ENCODE measurements at places on chromosomes 6 and 20.
A peak's percentile ranks its signal among the peaks of the same experiment; 100 is the strongest.

DNA sequence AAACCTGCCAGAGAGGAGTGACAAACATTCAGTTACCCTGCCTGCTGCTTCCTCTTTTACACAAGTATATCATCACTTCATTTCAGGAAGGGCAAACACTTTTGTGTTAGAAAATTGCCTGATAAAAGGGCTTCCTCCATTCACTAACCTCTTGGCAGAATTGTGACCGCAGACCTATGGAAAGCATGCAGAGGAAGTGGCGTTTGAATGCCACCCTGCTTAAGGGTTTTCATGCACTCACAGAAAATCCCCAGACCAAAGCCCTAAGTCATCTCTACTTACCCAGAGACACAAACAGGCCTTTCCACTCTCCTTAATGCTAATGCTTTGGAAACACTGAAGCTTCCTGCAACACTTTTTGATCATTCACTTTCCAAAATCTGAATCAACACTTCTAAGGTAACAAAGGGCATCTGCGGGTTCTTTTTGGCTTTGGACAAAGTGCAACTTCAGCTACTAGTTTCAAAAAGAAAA lies 22.1 kb upstream of the RALGAPA2 start:
- ATAC-seq = peak; percentile 55

- ATAC-seq = peak; percentile 83
Observed at GRCh38 chr20:4726710-4727397, 5.1 kb downstream of the PRND start.

- ATAC-seq = no peak
Observed at GRCh38 chr20:9506964-9507369, 7.4 kb upstream of the LAMP5 start.

DNA sequence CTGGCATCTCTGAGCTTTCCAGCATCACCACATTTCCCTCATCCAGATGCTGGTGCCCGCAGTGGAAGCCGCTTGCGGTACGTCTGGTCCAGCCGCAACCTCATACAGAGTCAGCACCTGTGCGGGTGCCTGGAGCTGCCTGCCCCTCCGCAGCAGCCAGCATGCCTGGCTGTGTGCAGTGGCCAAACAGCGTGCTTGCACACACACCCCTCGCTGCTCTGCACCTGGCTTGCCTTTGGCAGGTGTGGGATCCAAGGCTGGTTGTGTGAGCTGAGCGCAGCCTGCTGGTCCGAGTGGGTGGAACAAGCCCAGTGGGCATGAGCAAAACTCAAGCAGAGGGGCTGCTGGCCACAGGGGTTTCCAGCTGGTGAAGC lies 3.1 kb upstream of the HINT3 start:
- ATAC-seq = no peak

GRCh38 chr6:169831450-169832246 lies 80.2 kb downstream of the ERMARD start:
- ATAC-seq = peak; percentile 45

DNA sequence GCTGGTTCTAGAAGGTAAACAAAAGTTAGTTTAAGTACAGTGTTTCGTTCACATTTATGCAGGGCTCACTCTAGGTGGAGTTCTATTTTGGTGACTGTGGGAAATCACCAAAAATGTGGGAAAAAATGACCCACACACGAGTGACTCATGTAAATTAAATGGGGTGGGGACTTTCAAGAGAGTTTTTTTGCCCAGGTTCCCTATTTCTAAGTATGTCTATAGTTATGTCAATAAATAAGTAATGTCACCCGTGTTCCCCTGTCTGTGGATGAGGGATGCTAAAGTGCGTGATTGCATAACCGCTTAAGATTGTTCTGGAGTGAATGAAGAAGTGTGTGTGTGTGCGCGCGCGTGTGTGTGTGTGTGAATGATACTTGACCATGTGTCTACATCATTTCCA lies 69.1 kb downstream of the MYB start:
- ATAC-seq = no peak

DNA sequence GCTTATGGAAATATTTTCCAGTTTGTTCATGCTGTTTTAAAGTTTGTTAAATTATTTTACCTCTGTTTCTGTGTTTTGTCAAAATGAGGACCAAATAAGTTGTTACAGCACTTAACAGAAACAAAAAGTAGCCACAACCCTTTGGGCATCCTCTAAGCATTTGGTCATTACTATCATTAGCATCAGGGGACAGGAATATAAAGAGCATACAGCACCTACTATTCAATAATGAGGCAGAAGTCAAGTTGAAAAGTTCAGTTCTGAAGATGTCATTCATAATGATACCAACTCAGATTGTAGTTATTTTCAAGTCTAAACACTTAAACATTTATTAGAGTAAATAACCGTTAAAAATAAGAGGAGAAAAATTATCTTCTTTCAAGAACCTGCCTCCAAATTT lies 862.3 kb upstream of the FLRT3 start:
- no peak for ATAC-seq

DNA sequence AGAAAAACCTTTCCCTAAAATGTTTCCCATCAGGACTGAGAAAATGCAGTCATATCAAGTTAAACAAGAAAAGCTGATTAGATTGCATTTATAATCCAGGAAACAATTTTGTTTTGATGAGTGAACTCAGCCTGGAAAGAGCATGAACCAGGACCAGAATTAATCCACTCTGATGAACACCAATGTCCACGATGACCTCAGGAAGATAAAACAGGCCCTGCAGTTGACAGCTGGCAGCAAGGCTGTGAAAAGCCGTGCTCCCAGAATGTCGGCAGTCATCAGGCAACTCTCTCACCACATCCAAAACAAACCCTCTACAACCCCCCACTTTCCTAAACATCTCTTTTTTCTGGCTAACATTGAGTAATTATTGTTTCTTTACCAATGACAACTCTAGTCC lies 74.0 kb upstream of the PROKR2 start:
- ATAC-seq = no peak

GRCh38 chr20:50491926-50492634 lies 18.1 kb upstream of the PTPN1 start:
- ATAC-seq = no peak

- no peak for ATAC-seq
Observed at GRCh38 chr6:299104-299980, 7.1 kb downstream of the DUSP22 start.

DNA sequence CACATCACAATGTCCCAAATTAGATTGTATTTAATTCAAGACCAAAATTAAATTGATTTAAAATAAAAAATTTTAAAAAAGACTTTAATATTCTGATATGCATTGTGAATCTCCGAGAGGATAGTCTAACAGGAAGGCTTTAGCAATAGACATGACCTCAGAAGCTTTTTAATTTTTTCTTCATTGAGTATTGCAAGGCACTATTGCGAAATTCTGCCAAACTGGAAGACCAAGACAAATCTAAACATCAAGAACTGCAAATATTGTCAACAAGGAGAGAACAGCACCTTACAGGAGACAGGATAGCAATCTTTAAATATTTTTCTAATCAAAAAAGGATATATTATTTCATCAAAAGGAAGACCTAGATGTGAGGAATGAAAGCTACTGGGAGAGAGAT lies 56.9 kb downstream of the BMP5 start:
- ATAC-seq = no peak

DNA sequence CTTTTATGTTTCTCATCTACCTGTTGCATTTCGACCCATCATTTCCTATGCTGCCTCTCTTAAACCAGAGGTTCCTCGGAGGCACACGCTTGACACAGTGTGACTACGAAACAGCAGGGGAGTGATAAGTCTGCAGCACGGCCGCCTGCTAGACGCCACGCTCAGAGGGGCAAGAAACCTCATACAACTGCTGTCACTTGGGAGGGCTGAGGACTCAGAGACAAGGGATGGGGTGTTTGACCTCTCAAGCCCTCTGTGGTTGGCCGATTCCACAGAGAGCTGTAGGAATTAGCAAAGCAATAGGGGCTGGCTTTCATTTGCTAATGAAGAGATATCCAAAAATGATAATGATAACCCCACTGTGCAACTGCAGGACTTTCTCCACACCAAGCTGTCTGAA lies 372.5 kb downstream of the ZFAND3 start:
- no peak for ATAC-seq

DNA sequence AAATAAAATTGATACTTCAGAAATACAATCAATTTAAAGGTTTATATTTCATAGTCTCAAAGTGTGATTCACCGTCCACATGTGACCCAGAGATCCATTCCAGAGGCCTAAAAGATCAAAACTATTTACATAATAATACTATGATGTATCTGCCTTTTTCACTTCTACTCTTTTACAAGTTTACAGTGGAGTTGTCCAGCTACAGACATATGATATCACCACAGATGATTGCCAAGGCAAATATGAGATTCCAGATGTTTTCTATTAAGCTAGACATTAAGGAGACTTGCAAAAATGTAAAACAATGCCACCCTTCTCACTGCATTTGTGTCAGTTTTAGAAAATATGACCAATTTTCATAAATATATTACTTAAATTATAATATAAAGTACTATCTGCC lies 443.7 kb downstream of the GJA1 start:
- no peak for ATAC-seq

DNA sequence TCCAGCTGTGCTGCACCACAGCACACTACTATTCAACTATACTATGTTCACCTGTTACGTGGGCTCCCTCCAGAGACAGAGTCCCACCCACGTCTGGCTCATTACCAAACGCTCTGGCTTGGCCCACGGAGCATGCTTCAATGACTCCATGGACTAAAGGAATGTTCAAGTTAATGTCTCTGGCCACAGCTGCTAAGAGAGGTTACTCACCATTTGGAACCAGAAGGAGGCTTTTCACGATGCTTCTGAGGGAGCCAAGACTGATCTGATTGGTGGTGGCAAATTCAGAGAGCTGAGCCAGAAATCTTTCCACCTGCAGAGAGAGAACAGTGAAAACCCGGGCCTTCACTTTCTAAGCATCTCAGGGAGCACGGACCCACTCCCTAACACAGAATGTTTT lies 15.6 kb downstream of the COMMD7 start:
- no peak for ATAC-seq

- ATAC-seq = no peak
Observed at GRCh38 chr6:20028143-20028542, 184.1 kb downstream of the MBOAT1 start.

DNA sequence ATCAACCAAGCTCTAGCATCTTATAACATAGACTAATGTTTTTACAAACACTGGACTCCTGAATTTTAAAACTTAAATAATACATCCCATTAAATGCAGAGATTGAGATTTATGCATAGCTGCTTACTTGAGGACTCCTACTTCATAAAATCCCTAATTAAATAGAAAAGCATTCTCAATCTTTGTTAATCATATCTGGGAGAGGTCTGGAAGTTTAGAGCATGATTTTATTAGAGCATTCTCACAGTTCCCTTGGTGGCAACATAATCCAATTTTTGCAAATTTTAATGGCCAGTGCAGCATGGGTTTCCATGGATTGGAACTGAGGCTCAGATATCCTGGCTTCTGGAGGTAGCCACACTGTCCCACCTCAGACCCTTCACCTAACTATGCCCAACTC lies 19.5 kb downstream of the BTBD3 start:
- no peak for ATAC-seq

GRCh38 chr6:34748757-34749156 lies 8.5 kb upstream of the SNRPC start:
- ATAC-seq = no peak

DNA sequence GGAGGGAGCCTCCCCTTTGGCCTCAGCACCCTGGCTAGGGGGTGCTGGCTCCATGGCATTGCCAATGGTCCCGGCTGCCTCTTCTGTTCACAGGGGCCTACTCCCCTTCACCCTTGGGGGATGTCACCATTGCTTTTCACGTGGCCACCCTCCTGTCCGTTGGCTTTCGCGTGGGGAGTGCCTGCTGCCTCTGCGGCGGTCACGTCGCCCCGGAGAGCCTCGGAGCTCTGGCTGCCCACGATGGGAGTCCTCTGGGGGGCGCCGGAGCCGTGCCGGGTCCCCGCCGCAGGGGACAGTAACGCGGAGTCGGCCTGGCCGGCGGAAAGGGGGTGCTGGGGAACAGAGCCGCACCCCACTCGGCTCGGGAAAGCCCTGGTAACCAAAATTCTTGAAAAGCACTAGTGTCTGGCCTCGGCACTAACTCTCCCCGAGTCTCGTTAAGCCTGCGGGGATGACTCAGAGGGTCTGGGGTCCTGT lies 661 bp upstream of the HEBP2 start:
- peak; percentile 18 for ATAC-seq

- ATAC-seq = no peak
Observed at GRCh38 chr20:63124092-63124781, 91.7 kb downstream of the YTHDF1 start.

DNA sequence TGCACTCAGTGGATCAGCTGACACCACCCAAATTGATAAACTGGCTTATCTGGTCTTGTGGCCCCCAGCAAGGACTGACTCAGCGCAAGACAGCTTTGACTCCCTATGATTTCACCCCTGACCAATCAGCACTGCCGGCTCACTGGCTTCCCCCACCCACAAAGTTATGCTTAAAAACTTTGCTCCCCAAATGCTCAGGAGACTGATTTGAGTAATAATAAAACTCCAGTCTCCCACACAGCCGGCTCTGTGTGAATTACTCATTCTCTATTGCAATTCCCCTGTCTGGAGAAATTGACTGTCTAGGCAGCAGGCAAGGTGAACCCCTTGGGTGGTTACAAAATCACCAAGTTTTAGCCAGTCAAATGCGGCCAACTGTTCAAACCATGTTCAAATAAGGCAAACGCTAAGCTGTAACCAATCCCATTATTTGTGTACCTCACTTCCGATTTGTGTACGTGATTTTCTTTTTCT lies 32.5 kb downstream of the SLC22A2 start:
- ATAC-seq = peak; percentile 87

- no peak for ATAC-seq
Observed at GRCh38 chr20:16385462-16385861, 187.8 kb downstream of the KIF16B start.

- ATAC-seq = no peak
Observed at GRCh38 chr20:34402461-34402860, 39.4 kb downstream of the ITCH start.

DNA sequence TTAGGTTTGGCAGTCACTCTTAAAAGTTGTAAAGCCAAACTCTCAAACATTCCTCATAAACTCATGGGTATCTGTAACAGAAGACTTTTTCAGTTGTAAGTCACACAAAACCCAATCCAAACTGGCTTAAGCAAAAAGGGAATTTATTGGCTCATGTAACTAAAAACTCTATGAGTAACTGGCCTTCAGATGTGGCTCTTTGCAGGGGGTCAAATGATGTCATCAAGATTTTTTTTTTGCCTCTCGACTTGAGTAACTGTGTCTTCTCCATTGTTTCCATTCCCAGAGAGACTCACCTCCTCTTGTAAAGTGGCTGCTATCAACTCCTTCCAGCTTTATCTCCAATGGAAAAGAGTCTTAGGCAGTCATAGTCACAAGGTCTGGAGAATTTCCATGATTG lies 645.0 kb downstream of the DHX35 start:
- no peak for ATAC-seq

- ATAC-seq = peak; percentile 67
Observed at GRCh38 chr6:73560182-73560732, 39.4 kb upstream of the EEF1A1 start.

GRCh38 chr6:44116641-44117382 lies 10.4 kb downstream of the MRPL14 start:
- ATAC-seq = no peak

GRCh38 chr6:98589536-98589935 lies 244.8 kb upstream of the POU3F2 start:
- no peak for ATAC-seq
